NCI-H345 (cell line): ENCODE measurements at places on chromosomes 3 and 15.

DNA sequence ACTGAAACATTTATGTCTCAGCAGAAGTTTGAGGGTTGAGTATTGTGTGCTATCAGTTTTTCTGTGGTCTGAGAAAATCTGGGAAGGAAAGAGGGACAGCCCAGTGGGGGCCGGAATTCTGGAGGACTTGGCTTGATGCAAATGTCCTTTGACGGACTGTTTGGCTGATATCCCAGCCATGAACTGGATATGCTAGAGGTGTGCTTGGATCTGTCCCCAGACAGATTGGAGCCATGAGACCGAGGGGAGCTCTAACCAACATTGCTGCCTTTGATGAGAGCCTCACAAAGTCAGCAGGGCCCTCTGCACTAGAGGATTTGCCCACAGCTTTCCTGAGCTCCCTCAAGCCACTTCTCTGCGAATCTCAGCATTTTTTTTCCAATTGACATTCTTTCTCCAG lies 405.6 kb downstream of the NTRK3 start:
- DNase-seq: no peak

- DNase-seq: no peak
Measured at GRCh38 chr3:150414959-150415358, 6.9 kb downstream of the TSC22D2 start.

DNA sequence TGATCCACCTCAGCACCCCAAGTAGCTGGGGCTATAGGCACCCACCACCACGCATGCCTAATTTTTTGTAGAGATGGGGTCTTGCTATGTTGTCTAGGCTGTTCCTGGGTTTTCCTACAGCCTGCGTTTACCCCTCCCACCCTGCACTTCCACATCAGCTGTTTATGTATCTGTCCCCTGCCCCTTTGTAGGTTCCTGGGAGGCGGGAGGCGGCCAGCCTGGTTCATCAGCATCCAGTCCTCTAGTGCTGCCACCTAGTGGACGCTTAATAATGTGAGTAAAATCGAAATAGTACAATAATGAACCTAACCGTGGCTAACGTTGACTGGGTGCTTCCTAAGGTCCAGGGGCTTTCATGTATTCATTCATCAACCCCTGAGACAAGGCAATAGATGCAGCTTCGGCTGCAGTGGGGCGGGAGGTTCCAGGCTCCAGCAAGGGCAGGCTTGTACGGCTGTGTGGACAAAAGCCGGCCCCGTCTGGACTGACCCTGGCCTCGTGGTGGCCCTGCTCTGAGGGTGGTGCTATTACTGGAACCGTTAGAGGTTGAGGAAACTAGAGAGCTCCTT lies 1.2 kb upstream of the LCTL start:
- peak; percentile 47 for DNase-seq

DNA sequence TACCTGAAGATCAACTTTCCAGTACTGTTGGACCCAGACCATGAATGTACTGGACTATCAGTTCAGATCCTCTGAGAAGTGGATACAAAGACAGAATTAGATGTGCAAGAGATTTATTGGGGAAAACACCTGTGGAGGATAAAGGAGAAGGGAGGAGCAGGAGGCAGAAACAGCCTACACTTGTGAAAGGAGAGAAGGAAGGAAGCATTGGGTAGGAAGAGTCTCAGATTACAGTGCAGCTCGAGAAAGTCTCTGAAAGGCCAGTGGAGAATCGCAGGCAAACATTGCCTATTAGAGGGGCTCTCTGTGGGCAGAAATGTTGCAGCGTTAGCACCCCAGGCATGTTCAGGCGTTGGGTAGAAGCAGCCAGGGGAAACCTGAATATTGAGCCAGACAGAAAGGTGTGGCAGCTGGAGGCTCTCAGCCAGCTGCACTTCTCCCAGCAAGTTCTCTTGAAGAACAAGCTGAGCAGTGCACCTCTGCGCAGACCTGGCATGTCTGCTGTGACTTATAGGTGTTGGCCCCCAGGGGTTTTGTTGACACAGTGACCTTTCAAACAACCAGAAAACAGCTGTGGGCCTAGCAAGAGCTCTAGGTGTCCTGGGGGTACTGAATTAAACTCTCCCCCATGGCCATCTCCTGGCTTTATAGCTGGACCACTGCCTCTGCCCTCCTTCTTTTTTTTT lies 7.0 kb downstream of the CHST14 start:
- DNase-seq: no peak

DNA sequence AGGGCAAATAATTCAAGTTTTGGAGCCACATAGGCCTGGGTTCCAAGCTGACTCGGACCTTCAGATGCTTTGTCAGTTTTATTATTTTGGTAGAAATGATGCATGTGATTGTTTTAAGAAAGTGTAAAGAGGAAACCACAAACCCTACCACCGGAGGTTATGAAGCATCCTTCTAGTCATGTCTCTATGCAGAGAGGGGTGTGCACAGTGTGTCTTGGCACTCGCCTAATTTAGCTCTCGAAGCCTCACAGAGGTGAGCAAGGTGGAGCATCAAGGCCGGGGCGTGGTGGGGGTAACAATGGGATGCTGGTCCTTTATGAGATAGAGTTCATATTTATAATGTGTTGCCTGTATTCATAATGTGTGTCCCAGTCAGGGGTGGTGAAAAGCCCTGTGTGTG lies 63.7 kb upstream of the SMAD6 start:
- no peak for DNase-seq

DNA sequence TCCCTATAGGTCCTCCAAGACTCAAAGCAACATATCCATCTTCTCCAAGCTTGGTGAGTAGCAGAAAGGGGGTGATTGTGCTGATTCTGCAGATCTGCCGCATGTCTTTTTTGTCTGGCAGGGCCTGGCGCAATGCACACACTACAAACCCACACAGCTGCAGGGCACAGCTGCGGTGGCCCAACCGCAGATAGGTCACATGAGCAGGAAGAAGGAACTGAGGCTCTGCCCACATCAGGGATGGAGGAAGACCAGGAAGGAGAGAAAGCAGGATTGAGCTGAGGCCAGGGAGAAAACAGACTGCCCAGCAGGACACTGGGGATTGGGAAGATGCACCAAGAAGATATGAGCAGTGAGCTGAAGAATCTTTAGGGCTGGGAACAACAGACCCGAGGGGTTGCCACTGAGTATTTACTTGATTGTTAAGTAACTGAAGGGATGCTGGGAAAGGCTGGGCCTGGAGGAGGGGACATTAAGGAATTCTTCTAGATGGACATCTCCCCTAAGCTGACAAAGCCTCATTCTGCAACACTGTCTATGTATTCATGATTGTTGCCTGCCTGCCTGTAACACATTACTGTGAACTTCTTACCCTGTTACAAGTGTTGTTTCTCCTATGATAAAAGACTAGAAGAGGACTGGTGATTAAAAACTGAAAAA lies 126.7 kb downstream of the MYLK start:
- no peak for DNase-seq

DNA sequence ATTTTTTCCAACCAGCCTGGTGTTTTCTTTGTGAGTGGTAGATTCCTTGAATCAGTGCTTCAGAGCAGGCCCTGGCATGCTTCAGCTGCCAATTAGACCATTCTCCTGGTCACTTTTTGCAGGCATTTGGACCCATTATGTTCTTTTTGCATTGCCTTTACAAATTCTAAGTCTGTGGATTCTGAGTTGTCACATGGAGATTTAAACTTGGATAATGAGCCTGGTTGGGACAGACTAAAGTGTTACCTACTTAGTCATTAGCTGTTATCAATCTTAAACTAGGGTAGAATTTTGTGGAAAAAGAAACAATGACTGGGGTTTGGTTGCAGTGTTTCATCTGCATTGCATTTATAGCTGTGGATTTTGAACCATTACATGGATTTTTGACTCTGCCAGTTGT lies 40.6 kb downstream of the ARHGEF26 start:
- no peak for DNase-seq

DNA sequence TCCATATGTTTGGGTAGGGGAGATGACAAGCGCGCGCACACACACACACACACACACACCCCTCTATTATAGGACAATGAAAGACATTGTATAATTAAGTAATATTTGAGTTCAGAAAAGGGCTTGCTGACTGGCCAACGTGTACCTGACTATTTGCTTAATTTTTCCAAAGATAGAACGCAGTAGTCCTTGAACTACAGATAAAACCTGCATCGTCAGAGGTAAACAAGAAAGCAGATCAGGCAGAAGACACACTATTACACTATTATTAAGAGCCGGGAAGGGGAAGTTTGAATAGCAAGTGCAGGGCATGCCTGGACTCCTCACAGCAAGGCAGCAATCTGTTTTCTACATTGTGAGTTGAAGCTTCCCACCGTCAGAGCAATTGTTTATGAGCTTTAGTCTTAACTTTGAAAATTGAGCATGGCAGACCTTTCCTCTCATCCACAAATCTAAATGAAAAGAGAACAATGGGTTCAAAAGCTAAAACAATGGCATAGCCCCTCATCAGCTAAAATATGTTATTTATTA lies 427.7 kb downstream of the GABRG3 start:
- peak; percentile 14 for DNase-seq

DNA sequence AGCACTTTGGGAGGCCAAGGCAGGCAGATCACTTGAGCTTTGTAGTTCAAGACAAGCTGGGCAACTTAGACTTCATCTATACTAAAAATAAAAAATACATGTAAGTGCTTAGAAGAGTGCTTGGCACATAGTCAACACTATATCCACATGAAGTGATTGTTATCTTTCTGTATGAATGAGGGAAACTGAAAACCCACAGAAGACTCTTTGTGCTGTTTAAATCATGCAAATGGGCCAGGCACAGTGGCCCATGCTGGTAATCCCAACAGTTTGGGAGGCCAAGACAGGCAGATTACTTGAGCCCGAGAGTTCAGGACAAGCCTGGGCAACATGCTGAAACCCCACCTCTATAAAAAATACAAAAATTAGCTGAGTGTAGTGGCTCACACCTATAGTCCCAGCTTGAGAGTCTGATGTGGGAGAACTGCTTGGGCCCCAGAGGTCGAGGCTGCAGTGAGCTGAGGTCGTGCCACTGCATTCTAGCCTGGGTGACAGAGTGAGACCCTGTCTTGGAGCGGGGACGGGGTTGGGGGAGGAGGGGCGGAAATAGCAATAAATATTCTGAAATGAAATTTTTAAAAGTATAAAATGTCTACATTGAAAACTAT lies 129.7 kb downstream of the NR2E3 start:
- DNase-seq: no peak

DNA sequence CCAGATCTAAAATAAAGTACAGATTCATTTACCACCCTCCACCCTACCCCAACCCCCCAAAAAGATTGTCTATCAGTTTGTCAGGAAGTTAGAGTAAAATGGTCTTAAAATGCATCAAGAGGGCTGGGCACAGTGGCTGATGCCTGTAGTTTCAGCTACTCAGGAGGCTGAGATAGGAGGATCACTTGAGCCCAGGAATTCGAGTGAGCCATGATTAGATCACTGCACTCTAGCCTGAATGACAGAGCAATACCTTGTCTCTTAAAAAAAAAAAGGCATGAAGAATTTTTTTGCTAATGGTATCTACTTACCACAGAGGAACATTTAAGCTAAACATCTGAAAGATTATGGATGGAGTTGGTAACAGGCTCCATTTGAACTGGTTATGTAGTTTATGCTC lies 71.0 kb downstream of the RBM6 start:
- no peak for DNase-seq

DNA sequence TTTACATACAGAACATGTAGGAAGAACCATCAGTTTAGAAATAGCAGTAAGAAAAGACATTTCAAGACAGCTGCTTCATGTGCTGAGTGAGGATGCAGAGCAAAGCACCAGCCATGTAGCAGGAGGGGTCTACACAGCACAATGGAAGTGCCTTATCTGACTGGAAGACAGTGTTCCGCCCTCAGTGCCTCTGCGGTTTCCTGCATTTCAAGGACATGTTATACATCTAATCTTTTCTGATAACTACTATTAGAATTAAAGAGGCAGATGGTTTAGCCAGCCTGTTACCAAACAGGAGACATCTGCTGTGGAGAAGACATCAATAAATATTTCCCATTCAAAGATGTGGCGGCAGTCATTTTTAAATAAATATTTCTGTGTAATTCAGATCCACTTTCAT lies 10.6 kb downstream of the LSG1 start:
- DNase-seq: no peak

DNA sequence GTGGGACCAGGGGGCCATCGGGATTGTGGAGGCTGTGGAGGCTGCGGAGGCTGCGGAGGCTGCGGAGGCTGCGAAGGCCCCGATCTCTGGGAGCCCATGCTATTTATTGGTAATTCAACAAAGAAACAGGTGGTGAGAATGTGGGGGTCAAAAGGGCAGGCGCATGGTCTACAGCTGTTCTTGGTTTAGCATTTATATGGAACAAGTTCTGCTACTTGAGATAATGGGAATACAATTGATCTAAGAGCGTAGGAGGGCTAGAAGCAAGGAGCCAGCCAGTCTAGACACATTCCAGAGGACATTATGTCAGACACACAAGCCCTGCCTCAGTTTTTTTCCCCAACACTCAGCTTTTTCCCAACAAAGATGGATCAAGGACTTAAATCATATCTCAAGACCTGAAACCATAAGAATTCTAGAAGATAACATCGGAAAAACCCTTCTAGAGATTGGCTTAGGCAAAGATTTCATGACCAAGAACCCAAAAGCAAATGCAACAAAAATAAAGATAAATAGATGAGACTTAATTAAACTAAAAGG lies 20.1 kb downstream of the C3orf80 start:
- DNase-seq: no peak

GRCh38 chr3:69013253-69014021 lies at the start of gene EOGT:
EOGT (minus strand) TSS chr3:69013684; CDS start chr3:69009846, 3,838 bp downstream.
- peak; percentile 63 for DNase-seq

- DNase-seq: no peak
Measured at GRCh38 chr15:49860101-49860500, 239.3 kb downstream of the DTWD1 start.

GRCh38 chr3:194579091-194579606 lies 54.1 kb downstream of the TMEM44 start:
- no peak for DNase-seq

- no peak for DNase-seq
Measured at GRCh38 chr3:132318451-132318850, 1.2 kb downstream of the ACP3 start.

DNA sequence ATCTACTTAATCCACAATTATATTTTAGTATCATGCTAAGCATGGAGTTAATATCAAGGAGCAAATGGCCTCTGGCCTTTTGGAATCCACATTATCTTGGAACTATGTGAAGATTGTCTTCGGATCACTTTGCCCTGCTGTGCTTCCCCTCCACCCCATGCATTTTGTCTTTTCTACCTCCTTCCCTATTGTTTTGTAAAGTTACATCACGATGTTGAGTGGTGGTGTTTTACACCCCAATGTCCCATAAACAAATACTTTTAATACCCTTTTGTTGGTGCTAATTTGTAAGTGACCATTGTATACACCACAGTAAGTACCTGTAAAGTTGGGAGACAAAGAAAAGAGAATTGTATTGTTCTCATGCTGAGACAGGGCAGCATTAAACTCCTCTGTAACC lies 258.4 kb upstream of the ZNF717 start:
- no peak for DNase-seq

DNA sequence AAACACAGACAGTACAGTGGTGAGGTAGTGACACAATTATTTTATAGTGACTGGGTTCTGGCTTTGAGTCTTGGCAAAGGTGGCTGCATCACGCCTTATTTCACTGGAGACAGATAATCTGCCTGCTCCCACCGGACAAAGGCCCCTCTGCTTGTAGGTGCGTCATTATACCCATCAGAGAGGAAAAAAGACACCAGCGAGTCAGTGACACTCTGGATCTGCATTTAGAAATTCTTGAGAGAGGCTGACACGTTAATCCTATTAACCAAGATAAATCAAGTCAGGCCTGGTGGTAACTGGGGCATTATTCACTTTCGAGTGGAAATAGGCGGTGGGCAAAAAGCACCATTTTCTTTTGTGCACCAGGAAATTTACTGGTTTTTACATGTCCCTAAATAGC lies 76.2 kb downstream of the NR2F2 start:
- no peak for DNase-seq
